ENCODE measurements at places on chromosomes 4 and X.

GRCh38 chr4:151672996-151673395 lies 87.8 kb downstream of the GATB start:
- no peak for DNase-seq

DNA sequence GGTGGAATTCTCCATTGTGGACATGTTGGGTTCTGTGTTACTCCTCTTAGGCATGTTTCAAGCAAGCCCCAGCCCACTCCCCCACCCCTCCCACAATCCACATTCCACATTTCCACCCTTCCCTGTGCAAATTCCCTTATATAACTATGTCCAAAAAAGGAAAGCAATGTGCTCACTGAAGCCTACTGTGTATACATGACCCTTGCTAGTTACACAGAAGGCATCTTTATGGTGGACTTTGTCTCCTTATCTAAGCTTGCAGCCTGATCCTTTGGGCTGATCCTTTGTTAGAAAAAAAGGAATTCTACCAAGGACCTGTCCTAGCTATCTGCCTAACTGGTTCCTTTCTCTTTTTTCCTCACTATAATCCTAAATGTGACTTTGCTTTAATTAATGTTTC lies 796.8 kb downstream of the NLGN4X start:
- no peak for DNase-seq

DNA sequence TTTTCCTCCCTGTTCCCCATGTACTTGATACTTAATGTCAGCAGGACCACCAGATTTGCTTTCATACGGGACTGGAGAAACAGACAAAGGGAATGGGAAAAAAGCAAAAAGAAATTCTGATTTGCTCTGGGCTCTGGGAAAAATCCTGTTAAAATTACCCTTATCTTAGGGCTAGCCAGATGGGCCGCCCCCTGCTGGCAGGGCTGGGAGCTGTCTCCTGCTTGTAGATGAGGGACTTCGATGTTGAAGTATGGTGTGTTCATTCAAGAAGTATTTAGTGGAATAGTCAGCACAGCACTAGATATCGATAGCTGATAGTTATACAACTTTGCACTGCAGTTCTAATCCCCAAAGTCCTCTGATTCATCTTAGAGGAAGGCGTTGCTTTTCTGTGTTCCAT lies 45.8 kb downstream of the BCORL1 start:
- DNase-seq, result peak; percentile 33

- peak; percentile 6 for DNase-seq
Observed at GRCh38 chr4:170089274-170089667, 485 bp downstream of the AADAT start.

DNA sequence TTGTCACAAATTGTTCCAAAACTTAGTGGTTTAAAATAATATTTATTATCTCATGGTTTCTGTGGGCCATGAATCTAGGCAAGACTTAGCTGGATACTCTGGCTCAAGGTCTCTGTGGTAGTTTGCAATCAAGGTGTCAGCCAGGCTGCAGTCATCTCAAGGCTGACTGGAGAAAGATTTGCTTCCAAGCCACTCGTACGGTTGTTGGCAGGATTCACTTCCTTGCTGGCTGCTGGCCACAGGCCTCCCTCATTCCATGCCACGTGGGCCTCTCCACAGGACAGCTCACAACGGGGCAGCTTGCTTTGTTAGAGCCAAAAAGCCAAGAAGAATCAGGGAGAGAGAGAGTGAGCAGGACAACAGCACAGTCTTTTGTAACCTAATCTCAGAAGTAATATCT lies 101.4 kb downstream of the WWC2 start:
- peak; percentile 92 for DNase-seq

DNA sequence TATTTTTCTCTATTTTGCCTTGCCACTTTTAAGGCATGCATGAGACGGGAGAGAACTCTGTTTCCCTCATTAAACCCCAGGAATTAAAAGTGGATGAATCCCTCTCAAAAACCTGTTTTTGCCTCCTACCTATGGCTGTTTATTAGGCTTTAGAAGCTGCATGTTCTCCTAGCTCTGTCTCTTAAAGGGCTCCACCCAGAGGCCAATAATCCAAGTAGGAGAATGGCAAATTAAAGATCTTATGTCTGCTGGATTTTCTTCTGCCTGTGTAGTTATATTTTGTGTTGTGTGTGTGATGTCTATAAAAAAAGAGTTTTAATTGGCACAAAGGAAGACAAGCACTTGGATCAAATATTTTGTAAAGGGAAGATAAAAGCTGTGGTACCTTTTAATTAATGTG lies 32.4 kb downstream of the MAGEC1 start:
- peak; percentile 3 for DNase-seq

GRCh38 chr4:125582302-125582701 lies 267.5 kb downstream of the FAT4 start:
- peak; percentile 4 for DNase-seq

DNA sequence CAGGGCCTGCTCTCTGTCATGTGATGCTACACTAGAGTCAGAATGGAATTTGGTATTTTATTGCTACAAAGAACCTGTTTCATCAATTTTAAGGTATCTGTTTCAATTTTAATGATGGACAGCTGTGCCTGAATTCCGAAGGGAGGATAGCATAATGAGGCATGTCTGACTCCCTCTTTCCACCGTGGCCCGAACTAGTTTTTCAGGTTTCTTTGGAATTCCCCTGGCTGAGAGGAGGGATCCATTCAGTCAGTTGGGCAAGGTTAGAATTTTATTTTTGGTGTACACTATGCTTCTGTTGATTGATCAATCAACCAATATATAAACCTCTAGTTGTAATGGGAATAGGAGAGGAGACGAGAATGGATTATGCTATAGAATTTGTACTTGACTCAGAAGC lies 761.8 kb downstream of the FAM133A start:
- no peak for DNase-seq

DNA sequence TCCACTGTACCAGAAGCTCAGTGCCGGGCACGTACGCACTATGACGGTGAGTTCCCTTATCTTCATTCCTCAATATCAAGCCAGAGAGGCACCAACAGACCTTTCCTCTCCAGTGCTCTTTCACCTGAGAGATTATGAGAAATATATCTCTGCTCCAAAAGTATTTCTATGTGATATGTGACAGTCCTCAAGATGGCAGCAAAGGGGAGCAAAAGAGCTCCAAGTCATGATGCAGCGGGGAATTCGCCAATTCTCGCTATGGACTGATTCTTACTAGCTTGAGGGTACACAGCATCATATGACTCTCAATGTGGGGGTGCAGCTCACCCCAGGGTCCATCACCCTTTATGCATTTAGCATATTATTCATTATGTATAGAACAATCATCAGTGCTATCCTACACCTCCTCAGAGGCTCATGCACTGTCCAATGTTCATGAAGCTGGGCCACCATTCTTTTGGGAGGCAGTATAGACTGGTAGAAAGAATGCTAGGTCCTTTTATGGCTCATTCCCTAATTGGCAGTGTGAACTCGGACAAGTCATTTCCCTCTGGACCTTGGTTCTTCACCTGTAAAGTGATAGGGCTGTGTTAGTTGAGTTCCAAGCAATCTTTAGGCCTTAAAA lies 12.8 kb upstream of the IQSEC2 start:
- no peak for DNase-seq

DNA sequence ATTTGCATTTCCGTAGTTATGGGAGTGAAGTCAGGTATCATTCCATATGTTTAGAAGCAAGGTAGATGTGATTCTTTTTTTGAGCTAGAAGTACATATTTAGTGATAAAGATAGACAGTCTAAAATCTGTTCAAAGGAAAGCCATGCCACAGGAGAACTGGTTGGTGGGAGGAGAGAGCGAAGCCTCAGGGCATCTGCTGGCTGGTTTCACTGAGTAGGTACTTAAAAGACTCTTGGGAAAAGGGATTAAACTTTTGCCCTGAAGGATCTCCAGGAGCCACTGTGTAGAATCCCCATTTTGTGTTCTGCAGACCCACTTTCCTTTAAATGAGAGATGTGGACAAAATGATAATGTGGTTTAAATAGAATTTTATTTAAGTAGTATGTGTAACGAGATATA lies 89.6 kb downstream of the SHROOM2 start:
- DNase-seq, result no peak

GRCh38 chrX:134990801-134991481 lies at the start of gene SMIM10:
TSS of gene SMIM10 (plus strand) at chrX:134990991. CDS start at chrX:134991096, 105 bp downstream.
- DNase-seq, result peak; percentile 51

DNA sequence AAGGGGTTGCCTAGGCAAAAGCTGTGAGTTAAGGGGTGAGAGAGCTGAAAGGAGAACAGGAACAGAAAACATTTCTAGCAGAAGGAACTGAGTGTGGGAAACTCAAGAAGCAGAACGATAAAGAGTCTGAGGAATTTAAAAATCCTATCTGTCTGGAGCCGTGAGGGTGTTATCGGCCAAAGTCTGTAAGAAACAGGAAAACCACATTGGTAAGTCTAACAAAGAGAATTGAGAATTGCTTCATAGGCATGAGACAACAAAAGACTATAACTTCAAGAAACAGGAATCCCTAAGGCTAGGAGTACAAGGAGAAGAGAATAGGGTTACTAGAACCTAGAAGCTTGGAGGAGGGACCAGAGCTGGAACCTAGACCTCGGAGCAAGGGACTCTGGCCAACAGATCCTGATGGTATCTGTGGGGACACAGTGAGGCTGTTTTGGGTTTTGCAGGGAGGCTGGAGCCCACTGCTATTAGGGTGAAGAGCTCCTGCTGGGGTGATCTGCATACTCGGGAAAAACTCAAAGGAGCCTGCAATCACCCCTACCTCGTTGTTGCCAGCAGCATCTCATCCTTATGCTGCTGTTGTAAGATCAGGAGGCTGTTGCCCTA lies 175.6 kb downstream of the FBXO8 start:
- DNase-seq, result no peak

GRCh38 chrX:130555341-130555740 lies 153.6 kb downstream of the RBMX2 start:
- peak; percentile 3 for DNase-seq

- DNase-seq, result no peak
Observed at GRCh38 chr4:76588274-76588673, 153.2 kb downstream of the SHROOM3 start.

GRCh38 chr4:38774181-38774955 lies 8.4 kb downstream of the TLR10 start:
- no peak for DNase-seq

GRCh38 chr4:77235289-77235854 lies 78.4 kb downstream of the CCNG2 start:
- no peak for DNase-seq

GRCh38 chr4:124090021-124090420 lies 622.5 kb downstream of the ANKRD50 start:
- DNase-seq, result no peak

GRCh38 chr4:14340321-14340720 lies 662.0 kb upstream of the CPEB2 start:
- DNase-seq, result no peak

- no peak for DNase-seq
Observed at GRCh38 chrX:149145845-149146285, 359.2 kb downstream of the IDS start.

DNA sequence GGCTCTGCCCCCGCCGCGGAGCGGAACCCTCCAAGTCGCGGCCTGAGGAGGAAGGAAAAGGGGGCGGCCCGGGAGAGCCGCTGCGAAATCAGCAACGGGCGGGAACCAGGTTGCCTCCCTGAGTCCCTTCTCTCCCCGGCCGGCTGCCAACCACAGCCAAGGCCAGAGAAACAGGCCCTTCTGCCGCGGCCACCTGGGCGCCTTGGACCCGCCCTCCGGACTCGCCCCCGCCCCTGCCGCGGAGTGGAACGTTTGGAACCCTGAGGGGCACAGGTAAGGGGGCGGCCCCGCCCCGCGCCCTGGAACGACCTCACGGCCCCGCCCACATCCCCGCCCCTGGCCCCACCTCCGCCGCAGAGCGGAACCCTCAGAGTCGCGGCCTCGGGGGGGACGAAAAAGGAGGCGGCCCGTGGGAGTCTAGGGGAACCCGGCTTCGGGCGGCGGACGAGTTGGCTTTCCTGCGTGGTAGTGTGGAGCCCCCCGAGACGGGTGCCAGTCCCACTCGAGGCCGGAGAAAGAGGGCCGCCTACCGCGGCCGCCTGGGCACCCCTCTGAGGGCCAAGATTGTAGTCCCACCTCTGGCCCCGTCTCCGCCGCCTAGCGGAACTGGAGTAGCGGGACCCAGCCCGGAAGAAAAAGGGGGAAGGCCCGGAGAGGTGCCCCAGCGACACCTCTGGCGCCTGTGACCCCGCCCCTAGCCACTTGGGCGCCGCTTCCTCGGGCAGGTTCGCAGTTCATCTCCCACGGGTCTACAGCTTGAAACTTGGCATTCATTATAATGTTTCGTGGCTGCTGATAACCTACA lies 669 bp upstream of the PHKA2 start:
- DNase-seq, result peak; percentile 55

- no peak for DNase-seq
Observed at GRCh38 chrX:104968241-104968640, 252.3 kb downstream of the TEX13A start.

- peak; percentile 45 for DNase-seq
Observed at GRCh38 chr4:21768349-21769310, 179.9 kb downstream of the KCNIP4 start.

DNA sequence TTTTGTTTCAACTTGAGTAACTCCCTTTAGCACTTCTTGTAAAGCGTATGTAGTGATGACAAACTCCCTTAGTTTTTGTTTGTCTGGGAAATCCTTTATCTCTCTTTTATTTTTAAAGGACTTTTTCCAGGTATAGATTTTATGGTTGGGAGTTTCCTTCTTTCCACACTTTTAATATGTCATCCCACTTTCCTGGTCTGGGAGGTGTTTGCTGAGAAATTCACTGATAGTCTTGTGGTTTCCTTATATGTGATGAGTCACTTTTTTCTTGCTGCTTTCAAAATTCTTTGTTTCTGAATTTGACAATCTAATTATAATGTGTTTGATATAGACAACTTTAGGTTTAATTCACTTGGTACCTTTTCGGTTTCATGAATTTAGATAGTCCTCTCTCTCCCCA lies 353.9 kb downstream of the GPAT3 start:
- peak; percentile 39 for DNase-seq

- DNase-seq, result no peak
Observed at GRCh38 chr4:26862381-26862915, 1.8 kb downstream of the STIM2 start.

GRCh38 chr4:87118826-87119225 lies 101.6 kb downstream of the KLHL8 start:
- peak; percentile 34 for DNase-seq

DNA sequence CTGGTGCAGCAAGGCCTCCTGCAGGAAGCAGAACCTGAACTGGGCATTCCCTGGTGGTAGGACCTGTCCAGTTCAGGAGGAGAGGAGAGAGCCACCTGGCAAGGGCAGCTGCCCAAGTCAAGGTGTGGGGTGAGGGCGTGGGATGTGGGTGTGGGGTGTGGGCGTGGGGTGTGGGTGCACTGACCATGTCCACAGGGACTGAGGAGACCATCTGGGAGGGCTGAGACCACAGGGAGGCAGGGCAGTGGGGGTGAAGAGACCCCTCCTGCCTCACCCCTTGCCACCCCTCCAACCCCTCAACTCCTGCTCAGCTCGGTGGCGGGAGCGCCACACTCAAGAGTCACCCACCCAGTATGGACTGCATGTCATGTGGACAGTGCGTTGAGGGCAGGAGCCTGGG lies 117.9 kb downstream of the CPZ start:
- no peak for DNase-seq

- DNase-seq, result no peak
Observed at GRCh38 chr4:32890398-32890797, 2170.2 kb downstream of the PCDH7 start.

- DNase-seq, result peak; percentile 83
Observed at GRCh38 chr4:99404595-99405287, 30.4 kb downstream of the ADH7 start.

- no peak for DNase-seq
Observed at GRCh38 chr4:11565899-11566298, 137.2 kb upstream of the HS3ST1 start.
